ENCODE measurements at places on chromosomes 7 and 10.

DNA sequence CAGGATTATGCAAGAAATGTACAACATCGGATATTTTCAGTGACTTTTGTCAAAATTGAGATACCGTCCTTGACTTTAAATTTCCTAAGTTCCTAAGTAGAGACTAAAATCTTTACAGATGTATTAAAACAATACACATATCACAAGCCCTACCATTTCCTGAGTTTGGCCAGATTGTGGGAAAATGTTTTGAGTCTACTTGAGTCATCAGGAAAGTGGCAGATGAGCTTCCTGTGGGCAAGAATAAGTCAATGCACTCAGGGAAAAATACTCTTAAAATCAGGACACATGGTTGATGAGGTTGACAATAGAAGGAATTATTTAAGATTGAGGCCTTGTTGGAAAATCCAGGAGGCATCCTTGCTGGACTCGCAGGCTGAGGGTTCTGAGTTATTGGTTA, 162.5 kb downstream of the SNX10 start:
- DNase-seq = no peak

DNA sequence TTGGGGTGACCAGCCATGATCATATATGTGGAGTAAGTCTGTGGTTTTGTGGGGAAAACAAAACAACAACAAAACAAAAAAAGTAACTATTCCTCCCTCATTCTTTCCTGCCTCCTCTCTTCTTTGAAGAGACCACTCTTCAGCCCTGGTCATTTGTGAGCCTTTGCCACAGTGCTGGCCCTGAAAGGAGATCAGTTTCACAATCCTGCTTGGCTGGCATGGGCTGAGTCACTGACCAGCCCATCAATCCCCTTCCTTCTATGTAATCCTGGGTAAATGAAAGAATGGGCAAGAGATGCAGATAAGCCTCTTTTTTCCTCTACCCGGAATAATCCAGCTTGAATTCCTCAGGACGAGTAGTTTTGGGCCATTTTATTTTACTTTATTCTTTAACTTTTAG, 13.6 kb downstream of the CSTF2T start:
- no peak for DNase-seq

- no peak for DNase-seq
These were observed 99.1 kb downstream of the TAX1BP1 start for GRCh38 chr7:27839099-27839498.

DNA sequence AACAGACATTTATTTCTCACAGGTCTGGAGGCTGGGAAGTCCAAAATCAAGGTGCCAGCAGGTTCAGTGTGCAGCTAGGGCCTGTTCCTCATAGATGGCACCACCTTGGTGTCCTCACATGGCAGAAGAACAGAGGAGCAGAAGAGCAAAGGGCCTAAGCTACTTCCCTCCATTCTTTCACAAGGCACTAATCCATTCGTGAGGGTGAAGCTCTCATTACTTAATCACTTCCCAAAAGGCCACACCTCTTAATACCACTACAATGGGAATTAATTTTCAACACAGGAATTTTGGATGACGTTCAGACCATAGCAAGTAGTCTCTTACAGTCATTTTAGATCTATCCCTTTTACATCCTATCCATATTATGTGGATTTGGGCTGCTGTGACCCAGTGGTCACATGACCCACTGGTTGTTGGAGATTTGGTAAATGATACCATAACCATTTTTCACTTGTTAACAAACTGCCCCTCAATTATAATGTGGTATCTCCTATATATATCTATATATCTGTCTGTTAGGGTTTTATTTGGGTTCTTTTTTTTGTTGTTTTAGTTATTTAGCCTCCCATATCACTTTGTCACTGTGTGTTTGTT, 63.4 kb downstream of the BBS9 start:
- DNase-seq = no peak

DNA sequence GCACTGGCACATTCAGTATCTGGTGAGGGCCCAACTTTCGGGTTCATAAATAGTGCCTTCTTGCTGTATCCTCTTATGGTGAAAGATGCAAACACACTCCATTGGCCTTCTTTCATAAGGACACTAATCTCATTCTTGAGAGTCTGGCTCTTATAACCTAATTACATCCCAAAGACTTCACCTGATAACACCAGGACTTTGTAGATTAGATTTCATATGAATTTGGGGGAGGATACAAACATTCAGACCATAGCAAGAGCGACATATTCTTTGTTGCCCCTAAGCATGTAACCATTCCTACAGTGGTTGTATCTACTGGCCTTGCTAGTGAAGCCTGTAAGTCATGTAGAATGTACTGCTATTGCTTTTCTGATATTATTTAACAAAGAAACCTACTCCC, 525.2 kb downstream of the GFRA1 start:
- DNase-seq = no peak

Measured in endodermal cell (in vitro differentiated cells).